ENCODE measurements at places on chromosomes 7 and 10. TPM values are rescaled to one million over a fixed set of nuclear protein-coding genes. Genes with fewer than 3 reads are reported as not detected.

- peak; percentile 81 for DNase-seq
Observed at GRCh38 chr7:93228302-93228701, 2.0 kb upstream of the HEPACAM2 start.

- DNase-seq: peak; percentile 51
Observed at GRCh38 chr7:42143711-42144600, 93.1 kb downstream of the GLI3 start.

- no peak for DNase-seq
Observed at GRCh38 chr10:102291221-102291905, 46.0 kb downstream of the GBF1 start.

DNA sequence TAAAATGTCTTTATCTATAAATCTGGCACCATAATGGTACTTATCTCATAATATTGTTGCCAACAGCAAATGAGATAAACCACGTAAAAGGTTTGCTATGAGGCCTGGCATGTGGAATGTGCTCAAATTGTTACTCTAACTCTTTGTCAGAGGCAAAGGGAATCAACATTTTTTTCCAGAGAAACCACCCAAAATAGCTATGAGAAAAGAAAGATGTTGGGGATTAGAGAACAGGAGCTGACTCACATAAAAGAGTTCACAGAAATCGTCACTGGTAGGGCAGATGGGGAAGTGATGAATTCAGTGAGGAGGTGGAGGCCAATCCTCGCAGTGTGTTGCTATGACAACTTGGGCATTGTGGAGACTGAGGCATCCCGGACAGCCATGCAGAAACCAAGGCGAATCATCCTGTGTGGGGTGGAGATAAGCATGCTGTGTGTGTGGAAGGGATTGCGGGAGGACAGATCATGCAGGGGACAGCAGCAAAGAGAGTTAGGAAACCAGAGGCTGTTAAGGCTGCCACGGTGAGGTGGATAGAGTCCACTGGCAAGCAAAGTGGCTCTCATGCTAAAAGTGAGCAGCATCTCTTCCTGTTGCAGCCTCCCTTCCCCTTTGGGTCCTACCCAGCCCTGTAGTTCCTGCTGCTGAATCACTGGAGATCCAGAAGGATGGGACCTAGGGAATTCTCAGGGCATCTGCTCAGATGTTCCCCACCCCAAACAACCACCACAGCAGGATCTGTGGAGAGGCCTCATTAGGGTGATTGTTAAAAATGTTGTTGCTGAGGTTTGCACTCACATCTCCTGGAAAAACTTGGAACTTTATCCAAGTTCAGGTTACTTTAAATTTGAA, 103.9 kb downstream of the CUBN start:
- DNase-seq: peak; percentile 99

DNA sequence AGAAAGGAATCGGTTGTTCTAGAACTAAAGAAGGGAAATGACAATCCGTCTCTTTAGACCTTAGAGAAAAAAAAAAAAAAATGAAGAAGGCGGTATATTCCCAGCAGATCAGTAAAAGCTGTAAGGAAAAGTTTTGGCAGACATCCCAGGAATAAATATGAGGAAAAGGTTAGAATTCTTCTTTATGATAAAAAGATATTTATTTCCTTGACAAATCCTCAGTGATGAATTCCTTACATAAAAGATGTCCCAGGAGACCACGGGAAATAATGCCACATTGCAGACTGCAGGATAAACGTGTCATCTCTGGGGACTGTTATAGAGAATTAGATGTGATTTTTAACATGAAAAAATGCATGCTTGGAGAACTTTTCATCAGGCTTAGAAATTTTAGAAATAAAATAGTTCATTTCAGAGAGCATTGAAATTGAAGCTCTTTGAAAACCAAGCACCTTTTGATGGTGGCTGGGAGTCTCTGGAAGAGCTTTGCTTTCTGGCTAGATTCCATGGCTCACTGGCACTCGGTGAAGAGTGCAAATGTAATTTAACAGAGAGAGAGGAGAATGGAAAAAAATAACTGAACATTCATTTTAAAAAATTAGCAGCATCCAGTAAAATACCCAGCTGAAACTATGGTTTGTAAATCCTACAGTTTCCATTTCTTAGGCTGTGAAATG, 98.2 kb downstream of the PRPF18 start:
- DNase-seq: peak; percentile 86

- DNase-seq: no peak
Observed at GRCh38 chr10:99292159-99292558, 37.0 kb upstream of the CNNM1 start.

GRCh38 chr7:128860158-128861073, 2.2 kb upstream of the ATP6V1F start:
- peak; percentile 77 for DNase-seq

- DNase-seq: no peak
Observed at GRCh38 chr10:27169849-27170248, 14.7 kb downstream of the MASTL start.

DNA sequence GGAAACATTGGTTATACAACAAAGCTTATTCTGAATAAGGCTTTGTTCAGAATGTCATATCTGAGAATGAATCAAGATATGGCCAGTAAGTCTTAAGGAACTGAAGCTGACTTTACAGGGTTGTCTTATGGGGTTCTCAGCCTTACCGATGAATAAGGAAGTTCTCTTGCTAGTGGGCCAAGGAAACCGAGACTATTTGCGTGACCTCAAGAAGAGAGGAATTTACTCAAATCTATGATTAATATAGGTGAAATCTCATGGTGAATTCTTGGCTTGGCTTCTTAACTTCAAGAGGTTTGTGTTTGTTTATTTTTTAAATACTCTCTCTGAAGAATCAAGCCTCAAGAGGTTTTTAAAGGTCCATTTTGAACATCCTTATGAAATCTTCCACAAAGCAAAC, 4.7 kb upstream of the MRLN start:
- DNase-seq: peak; percentile 61

- DNase-seq: no peak
Observed at GRCh38 chr10:8439040-8439439, 384.6 kb downstream of the GATA3 start.

DNA sequence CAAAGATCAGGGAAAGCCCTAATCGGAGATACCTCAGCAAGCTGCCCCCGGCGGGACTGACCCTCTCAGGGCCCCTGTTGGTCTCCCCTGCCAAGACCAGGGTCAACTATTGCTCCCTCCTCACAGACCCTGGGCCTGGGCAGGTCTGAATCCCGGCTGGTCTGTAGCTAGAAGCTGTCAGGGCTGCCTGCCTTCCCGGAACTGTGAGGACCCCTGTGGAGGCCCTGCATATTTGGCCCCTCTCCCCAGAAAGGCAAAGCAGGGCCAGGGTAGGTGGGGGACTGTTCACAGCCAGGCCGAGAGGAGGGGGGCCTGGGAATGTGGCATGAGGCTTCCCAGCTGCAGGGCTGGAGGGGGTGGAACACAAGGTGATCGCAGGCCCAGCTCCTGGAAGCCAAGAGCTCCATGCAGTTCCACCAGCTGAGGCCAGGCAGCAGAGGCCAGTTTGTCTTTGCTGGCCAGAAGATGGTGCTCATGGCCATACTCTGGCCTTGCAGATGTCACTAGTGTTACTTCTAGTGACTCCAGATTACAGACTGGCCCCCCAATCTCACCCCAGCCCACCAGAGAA, 24.1 kb downstream of the TBATA start:
- DNase-seq: no peak

DNA sequence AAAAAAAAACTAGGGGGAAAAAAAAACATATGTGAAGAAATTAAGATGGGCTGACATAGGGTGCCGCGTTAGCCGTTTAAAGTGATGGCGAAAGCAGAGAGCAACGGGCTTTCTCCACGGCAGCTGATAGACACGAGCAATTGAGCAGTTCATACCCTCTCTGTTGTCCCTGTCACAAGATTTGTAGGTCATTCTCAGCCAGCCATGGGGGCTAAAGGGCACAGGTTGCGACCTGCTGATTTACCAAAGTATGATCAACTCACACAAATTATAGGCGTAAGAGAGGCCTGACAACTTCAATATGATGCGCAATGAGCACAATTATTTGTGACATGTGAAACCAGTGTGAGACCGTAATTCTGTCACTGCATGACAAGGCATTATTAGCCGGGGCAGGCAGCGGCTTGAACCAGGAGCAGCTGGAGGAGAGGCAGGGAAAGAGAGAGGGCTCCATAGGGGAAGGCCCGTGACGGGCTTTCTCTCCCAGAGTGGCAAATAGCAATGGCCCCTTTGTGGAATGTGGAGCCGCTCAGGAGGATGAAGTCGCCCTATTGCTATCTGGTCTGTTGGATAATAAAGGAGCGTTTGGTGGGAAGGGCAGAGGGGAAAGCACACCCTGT, 195.1 kb upstream of the HABP2 start:
- no peak for DNase-seq

GRCh38 chr10:88456730-88457129, 126.4 kb downstream of the RNLS start:
- DNase-seq: peak; percentile 85

GRCh38 chr10:36281831-36282331, 639.8 kb upstream of the FZD8 start:
- peak; percentile 18 for DNase-seq

DNA sequence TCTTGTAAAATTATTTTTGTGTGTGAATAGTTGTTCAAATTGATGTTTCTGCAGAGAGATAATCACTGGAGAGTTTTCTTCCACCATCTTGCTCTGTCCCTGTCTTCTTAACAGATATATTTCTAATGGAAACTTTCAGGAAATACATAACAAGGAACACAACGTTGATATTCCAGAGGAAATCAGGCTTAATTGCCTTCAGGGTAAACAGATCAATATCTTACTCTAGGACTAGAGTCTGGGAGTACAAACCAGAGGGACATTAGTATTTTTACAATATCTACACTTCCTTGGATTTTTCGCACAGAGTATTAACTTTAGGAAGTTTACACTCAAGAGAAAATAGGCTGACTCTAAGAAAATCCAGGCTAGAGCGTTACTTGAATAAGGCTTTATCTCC, 159.1 kb downstream of the PFKFB3 start:
- DNase-seq: no peak

- DNase-seq: no peak
Observed at GRCh38 chr10:352476-353235, 217.4 kb downstream of the ZMYND11 start.

DNA sequence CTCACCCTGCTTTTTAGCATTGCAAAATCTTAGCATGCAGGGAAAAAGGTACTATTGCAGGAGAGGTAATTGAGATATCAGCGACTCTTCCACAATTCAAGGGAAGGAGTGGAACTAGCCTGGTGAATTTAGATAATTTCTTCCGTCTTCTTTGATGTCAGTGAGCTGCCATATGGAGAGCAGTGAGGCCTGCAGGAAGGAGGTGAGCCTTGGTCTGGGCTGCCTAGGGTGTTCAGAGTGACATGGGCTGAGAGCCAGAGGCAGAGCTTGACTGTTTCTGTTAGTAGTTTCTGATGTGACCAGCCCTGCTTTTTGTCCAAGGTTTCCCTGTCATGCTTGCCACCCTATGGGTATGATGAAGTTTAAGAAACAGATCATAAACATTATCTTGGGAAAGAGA, 28.6 kb downstream of the KAT6B start:
- DNase-seq: no peak

DNA sequence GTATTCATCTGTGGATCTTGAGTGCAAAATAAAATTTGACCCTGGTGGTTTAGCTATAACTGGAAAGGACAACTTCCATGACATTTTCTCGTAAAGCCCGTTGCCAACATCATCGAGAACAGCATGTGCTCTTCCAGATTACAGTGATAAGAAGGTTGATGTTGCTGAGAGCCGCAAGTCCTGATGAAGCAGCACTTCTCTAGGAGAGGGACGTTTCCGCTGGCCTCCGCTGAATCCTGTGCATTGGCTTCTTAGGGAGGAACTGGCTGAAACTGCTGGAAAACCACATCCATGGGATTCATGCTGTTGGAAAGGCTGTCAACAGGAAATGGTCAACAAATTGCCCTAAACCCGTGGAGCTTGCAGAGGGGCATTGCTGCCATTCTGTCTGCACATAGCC, 21.4 kb upstream of the ABCB5 start:
- DNase-seq: no peak

- peak; percentile 14 for DNase-seq
Observed at GRCh38 chr10:4720463-4720862, 105.5 kb upstream of the AKR1E2 start.

- no peak for DNase-seq
Observed at GRCh38 chr10:123521556-123521955, 144.6 kb upstream of the GPR26 start.

- peak; percentile 66 for DNase-seq
Observed at GRCh38 chr10:96814264-96814663, 17.8 kb upstream of the LCOR start.

DNA sequence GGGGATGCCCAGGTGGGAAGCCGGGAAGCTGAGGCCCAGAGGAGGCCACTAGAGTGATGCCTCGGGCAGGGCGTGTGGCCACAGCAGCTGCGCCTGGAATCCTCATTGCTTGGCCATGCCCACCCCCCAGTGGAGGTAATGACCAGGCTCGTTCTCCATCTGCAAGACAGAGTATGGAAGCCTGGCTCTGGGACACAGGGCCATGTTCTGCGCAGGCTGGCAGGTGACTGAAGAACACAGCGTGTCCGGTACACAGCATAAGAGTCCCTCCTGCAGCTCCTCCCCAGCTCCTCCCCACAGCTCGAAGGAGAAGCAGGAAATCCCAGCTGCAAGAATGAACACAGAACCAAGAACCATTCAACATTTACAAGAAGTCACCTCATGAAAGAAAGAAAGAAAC, 64.8 kb downstream of the SMURF1 start:
- DNase-seq: no peak

- no peak for DNase-seq
Observed at GRCh38 chr7:95607561-95607960, 11.2 kb upstream of the PDK4 start.

DNA sequence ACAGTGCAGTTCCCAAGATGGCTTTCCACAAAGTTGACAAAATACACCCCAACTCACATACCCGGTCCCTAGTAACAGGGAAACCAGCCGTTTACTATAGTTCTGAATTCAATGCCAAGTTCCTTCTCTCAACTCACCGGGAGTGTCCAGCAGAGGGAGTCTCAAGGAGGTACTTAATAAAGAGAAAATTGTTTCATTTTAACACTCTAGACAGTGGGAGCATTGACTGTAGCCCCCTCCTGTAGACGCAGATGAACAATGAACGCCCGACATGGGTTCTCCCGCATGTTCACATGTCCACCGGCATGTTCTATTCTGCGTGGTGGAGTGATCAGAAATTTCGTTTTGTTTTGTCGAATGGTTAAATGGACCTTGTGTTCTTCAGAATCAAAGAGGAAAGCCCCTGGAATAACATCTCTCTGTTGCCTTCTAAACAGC, 1.9 kb downstream of the HIPK2 start:
- peak; percentile 87 for DNase-seq

The RALA gene
- 61.5 TPM for total RNA-seq

The FKBP6 gene
- not detected for total RNA-seq

The CRHR2 gene
- total RNA-seq: not detected

The LIPN gene
- total RNA-seq: not detected

The ANKRD1 gene
- total RNA-seq: 1.4 TPM

All from fibroblast of the aortic adventitia (primary cell).